ENCODE measurements at places on chromosomes 5 and 9.

- DNase-seq: no peak
Measured at GRCh38 chr5:144230806-144231205, 60.1 kb downstream of the KCTD16 start.

- DNase-seq: peak; percentile 19
Measured at GRCh38 chr9:38081356-38082108, 12.5 kb upstream of the SHB start.

GRCh38 chr5:157204765-157205164, 24.1 kb downstream of the ITK start:
- no peak for DNase-seq

- no peak for DNase-seq
Measured at GRCh38 chr9:113711251-113711650, 164.9 kb upstream of the ZNF618 start.

DNA sequence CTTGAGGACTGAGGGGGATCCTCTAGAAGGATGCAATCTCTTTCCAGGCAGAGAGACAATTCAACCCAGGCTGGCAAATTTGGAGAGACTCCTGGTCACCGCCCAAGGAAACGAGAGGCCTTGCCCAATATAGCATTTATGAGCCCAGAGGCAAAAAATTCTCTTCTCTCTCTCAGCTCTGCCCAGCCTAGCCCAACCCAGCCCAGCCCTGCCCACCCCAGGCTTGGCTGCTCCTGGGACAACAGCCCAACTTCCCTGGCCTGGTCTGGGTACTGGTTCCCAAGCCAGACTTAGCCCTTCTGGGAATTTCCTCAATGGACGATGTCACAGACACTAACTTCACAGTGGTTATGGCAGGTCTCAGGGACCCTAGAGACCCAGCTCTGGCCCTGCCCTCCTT, 116.5 kb downstream of the PSD2 start:
- no peak for DNase-seq

DNA sequence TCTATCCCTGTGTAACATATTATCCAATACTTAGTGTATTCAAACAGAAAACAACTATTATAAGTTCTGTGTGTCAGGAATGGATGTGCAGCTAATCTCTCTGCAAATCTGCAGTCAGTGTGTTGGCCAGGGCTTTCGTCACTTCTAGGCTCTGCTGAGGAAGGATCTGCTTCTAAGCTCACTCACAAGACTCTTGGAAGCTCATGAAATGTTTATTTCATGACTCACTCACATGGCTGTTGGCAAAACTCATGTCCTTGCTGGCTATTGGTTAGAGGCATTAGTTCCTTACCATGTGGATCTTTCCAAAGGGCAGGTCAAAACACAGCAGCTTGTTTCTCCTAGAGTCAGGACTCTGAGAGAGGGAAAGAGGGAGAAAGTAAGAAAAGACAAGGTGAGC, 367.4 kb upstream of the SMARCA2 start:
- DNase-seq: peak; percentile 29

DNA sequence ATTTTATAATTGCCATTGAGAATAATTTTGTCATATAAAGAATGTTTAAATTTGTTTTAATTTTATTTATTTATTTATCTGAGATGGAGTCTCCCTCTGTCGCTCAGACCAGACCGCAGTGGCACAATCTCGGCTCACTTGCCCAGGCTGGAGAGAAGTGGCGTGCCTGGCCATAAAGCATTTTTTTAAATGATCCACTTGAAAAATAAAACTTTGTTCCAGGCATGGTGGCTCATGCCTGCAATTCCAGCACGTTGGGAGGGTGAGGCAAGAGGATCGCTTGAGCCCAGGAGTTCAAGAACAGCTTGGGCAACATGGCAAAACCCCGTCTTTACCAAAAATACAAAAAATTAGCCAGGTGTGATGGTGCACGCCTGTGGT, 2.1 kb upstream of the SIT1 start:
- no peak for DNase-seq

GRCh38 chr9:82681809-82682208, 381.1 kb downstream of the RASEF start:
- DNase-seq: no peak
